Motor neuron (in vitro differentiated cells): ENCODE measurements at places on chromosomes 12 and 14. TPM values are rescaled to one million over a fixed set of nuclear protein-coding genes. Genes with fewer than 3 reads are reported as not detected.

- no peak for ATAC-seq
Measured at GRCh38 chr14:74296037-74296467, 6.7 kb downstream of the ABCD4 start.

Gene PLBD1
- 0.37 and 0.57 TPM in 2 replicates for total RNA-seq

Gene ZNF891
- 1.2 and 1.5 TPM in 2 replicates for total RNA-seq

Gene CEBPE
- 0.13 TPM in 1 of 2 replicates, not detected in the other for total RNA-seq

DNA sequence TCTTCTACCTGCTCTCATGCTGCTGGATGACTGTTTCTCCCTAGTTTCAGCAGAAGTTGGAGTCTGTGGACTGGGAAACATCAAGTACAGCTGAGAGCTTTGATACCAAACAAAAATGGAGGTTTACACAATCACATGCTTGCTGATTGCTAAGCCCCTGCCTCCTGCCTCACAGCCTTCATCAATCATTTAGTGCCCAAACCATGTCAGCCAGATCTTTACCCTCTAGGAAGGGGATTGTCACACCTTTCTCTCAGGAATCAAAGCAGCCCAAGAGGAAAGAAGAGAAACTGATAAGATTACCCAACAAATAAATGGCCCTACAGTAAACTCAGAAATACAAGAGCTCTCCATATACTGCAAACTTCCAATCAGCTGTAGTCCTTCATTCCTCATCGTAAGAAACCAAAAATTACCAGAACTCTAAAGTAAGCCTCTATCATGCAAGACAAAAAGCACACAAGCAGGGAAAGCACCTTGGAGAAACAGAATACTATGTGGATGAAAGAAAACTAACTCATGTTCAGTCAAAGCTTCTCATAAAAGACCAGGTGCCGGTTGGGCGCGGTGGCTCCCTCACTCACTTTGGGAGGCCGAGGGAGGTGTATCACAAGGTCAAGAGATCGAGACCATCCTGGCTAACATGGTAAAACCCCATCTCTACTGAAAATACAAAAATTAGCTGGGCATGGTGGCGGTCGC is 63.6 kb upstream of the RESF1 start:
- ATAC-seq = no peak

DNA sequence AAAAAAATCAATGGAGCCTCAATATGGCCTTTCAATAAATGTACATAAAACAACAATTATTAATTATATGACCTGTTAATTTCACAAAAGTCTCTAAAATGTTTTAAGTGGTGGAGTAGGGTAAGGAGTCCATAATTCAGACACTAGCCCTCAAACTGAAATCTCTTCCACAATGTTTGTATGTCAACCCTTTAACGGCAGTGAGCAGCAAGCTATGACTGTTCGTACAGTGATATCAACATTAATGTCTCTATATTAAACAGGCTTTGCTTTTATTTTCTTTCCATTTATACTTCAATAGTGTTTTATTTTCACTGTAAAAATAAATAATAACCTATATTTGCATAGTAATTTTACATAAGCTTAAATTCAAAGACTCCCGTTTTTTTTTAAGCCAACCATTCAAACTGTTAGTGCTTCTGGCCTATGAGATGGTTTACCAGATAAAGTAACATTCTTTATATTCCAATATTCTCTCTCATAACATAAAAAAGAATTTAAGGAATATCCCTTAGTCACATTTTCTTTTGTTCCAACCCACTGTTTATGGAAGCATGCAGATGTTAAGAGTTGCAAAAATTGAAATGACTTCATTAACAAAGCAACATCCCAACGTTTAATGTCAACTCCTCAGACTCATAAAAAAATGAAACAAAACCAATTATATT is 2.3 kb downstream of the CDK17 start:
- ATAC-seq = no peak

Gene INSM2
- total RNA-seq = 0.15 and 0.52 TPM in 2 replicates

DNA sequence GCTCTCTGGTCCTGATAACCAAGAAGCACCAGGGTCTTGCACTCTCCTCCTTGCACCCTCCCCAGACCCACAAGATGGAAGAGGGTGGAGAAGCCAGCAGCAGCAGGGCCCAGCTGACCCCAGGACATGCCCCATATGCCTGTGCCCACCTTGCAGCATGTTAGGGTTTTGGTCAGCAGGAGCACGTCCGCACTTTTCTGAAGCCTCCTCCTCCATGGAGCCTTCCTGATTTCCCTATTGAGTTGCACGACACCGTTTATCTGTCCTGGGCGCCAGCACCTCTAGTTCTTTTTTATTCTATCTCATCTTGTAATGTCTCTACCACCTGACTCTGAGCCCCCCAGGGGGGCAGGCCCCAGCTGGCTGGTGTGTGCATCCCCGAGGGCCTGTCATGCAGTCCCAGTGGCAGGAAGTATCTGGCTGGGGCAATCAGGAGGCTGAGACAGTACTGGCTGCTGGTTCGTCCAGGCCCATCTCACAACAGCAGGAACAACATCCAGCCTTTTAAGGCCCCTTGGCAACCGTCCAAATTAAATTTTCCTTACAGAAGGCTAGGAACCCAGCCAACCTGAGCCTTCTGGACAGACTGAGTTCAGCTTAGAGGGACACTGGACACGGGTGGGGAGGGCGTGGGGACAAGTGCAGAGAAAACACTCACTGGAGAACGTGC is 39.6 kb downstream of the CCDC85C start:
- ATAC-seq = peak; percentile 16

DNA sequence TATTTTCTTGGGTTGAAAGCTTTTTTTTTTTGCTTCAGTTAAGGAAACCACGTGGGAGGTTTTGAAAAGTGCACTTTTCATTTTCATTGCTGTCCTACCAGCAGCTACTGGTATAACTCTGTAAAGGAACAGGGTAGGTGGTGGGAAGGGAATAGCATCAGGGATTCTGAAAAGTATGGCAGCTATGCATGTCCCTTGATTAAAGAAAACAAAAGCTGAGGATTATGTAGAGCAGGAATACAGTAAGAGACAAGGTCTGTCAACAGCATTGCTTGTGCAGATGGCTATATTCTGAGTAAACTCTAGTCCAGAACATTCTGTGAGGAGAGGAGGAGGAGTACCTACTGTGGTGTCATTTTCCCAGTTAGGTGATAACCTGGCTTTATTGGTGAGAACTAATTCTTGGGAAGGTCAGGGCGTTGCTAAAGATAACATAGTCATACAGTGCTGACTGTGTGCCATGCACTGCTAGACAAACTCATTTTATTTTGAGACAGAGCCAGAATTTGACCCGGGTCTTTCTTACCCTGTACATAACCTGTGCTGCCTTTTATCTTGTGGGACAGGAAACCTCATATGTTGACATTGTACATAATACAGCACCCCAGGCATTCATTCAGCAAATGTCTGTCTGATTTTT is 80.3 kb upstream of the TRAF3 start:
- no peak for ATAC-seq

Gene ST8SIA1
- 21.1 and 23.7 TPM in 2 replicates for total RNA-seq

DNA sequence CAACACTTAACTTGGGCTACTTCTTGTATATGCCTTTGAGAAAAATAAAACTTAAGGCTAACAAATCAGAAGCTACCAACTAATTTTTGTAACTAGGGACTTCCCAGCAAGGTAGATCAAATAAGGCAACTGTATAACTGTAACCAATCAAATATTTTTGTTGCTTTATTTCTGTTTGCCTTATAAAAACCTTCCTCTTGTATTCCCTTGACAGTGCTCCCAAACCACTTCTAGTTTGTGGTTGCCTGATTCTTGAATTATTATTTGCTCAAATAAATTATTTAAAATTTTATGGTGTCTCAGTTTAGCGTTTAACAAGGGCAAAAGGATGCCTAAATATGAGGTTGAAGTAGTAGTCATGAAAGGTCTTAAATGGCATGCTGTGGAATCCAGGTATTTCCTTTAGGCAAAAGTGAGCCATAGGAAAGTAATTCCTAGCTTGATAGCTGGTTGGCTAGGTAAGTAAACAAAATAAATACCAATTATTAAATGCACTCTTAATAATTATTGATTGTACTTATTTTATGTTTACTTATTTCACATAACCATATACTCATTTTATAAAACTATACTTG is 632.6 kb downstream of the RPL10L start:
- no peak for ATAC-seq

Gene GALNT9
- total RNA-seq = 1.8 and 2.0 TPM in 2 replicates

GRCh38 chr12:68450947-68451260 is 118.7 kb upstream of the MDM1 start:
- ATAC-seq = no peak

DNA sequence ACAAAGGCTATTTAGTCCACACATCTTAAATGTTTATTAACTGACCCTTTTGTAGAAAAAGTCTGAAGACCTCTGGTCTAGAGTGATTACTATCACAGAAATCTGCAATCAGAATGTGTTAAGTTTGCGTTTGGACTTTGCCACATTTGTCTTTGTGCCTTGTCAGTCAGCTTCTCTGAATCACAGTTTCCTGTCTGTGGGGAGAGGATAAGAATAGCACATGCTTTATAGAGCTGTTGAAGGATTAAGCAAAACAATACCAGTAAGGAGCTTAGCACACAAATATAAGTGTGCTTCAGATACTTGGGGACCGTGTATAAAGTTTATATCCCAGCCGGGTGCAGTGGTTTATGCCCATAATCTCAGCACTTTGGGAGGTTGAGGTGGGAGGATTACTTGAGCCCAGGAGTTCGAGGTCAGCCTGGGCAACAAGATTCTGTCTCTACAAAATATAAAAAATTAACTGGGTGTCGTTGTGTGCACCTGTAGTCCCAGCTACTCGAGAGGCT is 63.0 kb upstream of the BTG1 start:
- no peak for ATAC-seq

Gene SCARB1
- total RNA-seq = 8.4 and 8.6 TPM in 2 replicates

- no peak for ATAC-seq
Measured at GRCh38 chr14:30790827-30791226, 83.5 kb upstream of the COCH start.

- no peak for ATAC-seq
Measured at GRCh38 chr12:18476861-18477260, 215.5 kb downstream of the PIK3C2G start.

Gene NRL
- 1.7 and 2.4 TPM in 2 replicates for total RNA-seq

Gene CYP27B1
- total RNA-seq = 2.5 and 4.4 TPM in 2 replicates

- ATAC-seq = no peak
Measured at GRCh38 chr14:100523131-100523842, 63.9 kb downstream of the BEGAIN start.

Gene RNASE12
- total RNA-seq = not detected in 2 replicates

Gene MGAT4C
- total RNA-seq = 13.1 and 14.1 TPM in 2 replicates

DNA sequence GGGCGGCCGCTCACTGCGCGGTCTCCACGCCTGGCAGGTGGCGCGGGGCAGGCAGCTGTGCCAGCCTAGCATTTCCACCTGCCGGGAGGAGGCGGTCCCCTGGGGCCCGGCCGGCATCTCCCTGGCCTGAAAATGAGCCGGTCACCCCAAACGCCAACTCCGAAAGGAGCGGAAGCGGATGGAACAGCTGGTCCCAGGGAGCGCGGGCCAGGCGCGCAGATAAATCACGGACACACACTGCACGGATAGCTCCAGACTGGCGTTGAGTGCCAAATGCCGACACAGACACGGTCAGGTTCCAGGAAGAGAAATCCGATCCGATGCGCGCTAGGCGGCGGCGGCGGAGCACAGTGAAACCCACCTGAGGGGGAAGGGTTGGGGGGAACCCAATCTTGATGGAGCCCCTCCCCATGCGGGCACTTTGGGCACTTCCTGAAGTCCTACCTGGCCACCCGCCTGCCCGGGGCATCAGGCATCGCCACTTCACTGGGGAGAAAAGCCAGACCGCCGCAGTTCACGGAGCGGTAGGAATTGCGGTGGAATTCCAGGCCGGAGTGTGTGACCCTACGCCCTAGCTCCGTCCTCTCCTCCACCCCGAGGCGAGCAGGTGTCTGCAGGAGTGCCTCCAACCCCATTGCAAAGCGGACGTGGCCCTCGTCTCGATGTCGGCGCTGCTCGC is 624 bp upstream of the PLEKHD1 start:
- peak; percentile 53 for ATAC-seq

GRCh38 chr12:46391630-46392029 is 19.1 kb upstream of the SLC38A2 start:
- ATAC-seq = no peak

GRCh38 chr12:46266869-46267574 is 1.8 kb downstream of the SLC38A1 start:
- ATAC-seq = peak; percentile 55

- peak; percentile 5 for ATAC-seq
Measured at GRCh38 chr12:100574187-100575074, 947 bp downstream of the GAS2L3 start.

Gene SIX6
- 0.05 TPM in 2 replicates for total RNA-seq

- no peak for ATAC-seq
Measured at GRCh38 chr12:49680075-49680474, 27.1 kb downstream of the FMNL3 start.
